ENCODE measurements at places on chromosomes 7 and 10.
A peak's percentile ranks its signal among the peaks of the same experiment; 100 is the strongest.

DNA sequence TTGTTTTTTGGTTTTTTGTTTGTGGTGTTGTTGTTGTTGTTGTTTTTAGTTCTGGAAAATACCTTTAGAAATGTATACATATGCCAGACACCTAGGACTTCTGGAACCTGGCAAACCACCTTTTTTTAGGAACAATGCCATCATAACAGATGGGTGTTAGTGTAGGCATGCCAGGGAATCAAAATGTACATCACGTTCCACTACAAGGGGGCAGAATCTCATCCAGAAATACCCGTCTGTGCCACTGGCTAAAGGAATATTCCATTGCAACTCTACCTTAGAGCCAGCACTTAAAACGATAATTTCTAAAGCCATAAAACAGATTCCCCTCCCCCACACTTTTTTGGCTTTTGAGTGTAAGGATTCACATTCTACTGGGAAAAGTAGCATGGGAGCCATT, 239.8 kb downstream of the ETV1 start:
- no peak for DNase-seq

GRCh38 chr7:2622869-2623697, 8.7 kb upstream of the TTYH3 start:
- DNase-seq, result no peak

- DNase-seq, result peak; percentile 92
Observed at GRCh38 chr10:69061305-69062161, 26.4 kb upstream of the SRGN start.

- DNase-seq, result no peak
Observed at GRCh38 chr7:45918556-45918955, 2.5 kb downstream of the IGFBP3 start.

DNA sequence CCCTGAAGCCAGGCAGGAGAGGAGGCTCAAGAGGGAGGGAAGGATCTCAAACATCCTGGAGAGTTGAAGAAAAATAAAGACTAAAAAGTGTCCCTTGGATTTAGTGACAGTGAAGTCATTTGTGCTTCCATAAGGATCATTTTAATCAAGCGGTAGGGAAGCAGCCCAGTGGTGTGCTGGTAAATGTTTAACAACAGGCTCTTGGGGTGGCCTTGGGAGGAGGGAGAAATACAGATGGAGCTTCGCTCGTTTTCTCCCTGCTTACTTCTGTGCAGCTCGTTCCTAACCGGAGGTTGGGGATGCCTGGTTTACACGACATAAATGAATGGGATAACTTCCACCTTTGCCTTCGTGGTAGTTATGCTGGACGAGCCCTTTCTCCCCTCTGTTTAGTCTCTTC, 140.0 kb downstream of the CAMK1D start:
- DNase-seq, result no peak

- DNase-seq, result no peak
Observed at GRCh38 chr10:28940158-28940888, 263.0 kb downstream of the BAMBI start.

GRCh38 chr7:20831956-20832355, 45.3 kb upstream of the SP8 start:
- no peak for DNase-seq

DNA sequence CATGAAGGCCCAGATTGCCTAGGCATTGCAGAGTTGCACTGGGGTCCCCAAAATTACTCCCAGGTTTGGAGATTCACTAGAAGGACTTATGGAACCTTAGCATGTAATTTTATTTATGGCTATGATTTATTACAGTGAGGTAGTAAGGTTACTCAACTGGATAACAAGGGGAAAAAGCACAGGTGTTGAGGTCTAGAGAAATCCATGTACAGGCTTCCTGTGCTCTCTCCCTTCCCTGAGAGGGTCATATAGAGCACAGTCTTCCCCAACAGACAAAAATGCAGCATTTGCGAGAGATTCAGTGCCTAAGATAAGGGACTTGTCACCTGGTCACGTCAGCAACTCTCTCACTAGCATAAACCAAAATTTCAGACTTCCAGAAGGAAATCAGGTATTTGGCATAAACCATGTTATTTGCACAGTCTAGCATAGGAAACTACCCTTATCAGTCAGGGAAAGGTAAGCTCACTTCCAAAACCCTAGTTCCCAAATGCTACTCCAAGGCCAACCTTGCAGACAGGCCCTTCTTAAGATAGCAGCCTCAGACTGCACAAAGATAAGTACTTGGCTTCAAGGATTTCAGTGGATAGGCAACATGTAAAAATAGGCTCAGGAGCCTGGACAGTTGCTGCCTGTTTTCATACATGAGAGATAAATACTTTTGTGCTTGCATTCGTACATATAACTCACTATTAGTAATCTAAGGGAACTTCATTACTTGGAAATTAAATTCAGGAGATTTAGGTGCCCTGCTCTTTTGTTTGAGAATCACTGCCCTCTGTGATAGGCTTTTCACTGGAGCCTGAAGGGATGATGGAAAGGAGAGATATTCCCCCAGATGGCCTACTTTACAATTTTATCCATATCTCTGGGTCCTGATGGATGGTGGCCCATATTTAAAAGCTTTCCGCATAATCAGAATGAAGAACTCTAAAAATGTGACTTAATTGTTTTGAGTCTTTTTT, 378.4 kb upstream of the LRGUK start:
- no peak for DNase-seq

- no peak for DNase-seq
Observed at GRCh38 chr10:65675236-65675635, 1250.6 kb upstream of the LRRTM3 start.

- DNase-seq, result no peak
Observed at GRCh38 chr10:49650724-49651034, 28.8 kb upstream of the C10orf53 start.
